A549 treated with AZD2906 at 1 μM for 4 hours (cell line): ENCODE measurements at places on chromosomes 16 and 17. TPM values are rescaled to one million over a fixed set of nuclear protein-coding genes. Genes with fewer than 3 reads are reported as not detected.

Gene PLA2G10
- 0.33 to 0.63 TPM (median 0.48 TPM) in 5 replicates for total RNA-seq

Gene FOXL1
- 1.3 to 2.1 TPM (median 2.0 TPM) in 5 replicates for total RNA-seq

Gene RAMP2
- 0.51 to 1.3 TPM (median 1.2 TPM) in 5 replicates for total RNA-seq

Gene NPIPB9
- total RNA-seq: 1.1 to 1.7 TPM (median 1.4 TPM) in 5 replicates

Gene GUCY2D
- 0.38 to 0.78 TPM (median 0.50 TPM) in 5 replicates for total RNA-seq

Gene HOXB1
- total RNA-seq: not detected in 5 replicates

Gene FBXL16
- total RNA-seq: 15.0 to 21.8 TPM (median 15.8 TPM) in 5 replicates

Gene GJD3
- 0.34 to 1.1 TPM (median 1.00 TPM) in 5 replicates for total RNA-seq

Gene FA2H
- 31.4 to 35.7 TPM (median 34.6 TPM) in 5 replicates for total RNA-seq

Gene SMTNL2
- 0.17 to 0.74 TPM (median 0.51 TPM) in 5 replicates for total RNA-seq

Gene TLCD3A
- 52.0 to 58.2 TPM (median 57.0 TPM) in 5 replicates for total RNA-seq

Gene PYY
- total RNA-seq: 0.08 TPM in 1 of 5 replicates, not detected in the others

Gene ZNF19
- total RNA-seq: 1.2 to 2.1 TPM (median 1.9 TPM) in 5 replicates
